ELR (cell line): ENCODE measurements at places on chromosomes 1 and 21.

DNA sequence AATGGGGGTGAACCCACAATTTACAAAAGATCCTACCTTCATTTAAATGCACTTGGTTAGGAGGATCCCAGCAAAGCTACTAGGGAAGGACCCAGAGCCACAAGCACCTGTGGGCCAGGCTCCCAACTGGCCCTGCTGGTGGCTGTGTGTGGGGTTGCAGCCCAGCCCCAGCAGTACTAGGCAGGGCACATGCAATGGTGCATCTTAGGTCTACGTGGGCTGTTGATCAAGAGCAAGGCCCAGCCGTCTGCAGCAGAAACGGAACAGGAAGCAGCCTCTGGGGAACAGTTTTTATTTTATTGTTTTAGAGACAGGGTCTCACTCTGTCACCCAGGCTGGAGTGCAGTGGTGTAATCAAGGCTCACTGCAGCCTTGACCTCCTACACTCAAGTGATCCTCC, 134.1 kb upstream of the RAB4A start:
- DNase-seq = no peak

DNA sequence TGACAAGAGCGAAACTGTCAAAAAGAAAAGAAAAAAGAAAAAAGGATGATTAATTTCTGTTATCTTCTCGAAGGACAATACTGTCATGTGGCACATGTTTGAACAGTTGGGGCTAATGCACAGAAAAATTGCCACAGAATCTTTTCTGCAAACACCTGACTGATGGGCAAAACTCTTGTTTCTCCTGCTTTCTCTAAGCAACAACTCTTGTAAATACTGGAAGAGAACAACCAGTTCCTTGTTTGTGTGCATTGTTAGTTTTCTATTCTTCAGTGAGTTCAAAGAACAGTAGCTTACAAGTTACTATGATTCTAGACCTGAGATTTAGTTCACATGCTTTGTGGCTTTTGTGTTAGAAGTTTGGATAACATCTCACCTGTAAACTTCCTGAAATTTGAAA, 60.7 kb downstream of the CDC14A start:
- no peak for DNase-seq

DNA sequence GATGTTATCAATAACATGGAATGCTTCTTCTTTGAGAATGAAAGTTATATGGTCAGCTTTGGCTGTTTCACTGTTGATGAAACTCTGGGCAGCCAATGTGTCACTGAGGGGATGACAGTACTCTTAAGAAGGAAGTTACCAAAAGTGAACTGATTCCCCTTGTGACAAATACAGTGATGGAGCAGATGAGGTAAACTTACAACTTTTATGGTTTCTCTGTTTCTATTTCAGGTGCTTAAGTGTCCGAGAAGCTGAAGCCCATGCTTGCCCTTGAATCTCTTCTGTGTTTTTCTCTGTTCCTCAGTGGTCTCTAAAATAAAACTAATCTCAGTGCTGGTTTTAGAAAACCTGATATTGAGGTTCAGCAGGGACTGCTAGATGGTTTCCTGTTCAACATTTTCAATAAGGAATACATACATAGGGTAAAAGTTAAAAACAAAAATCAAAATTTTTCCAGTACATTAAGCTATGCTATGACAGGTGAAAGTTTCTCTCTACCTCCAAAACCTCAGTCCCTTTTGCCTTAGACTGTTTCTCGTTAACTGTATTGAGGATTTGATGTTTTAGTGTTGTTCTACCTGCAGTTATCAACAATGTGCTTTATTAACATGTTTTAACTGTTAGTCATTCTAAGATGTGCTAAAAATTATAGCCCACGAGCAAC, 454.4 kb upstream of the ADGRL4 start:
- no peak for DNase-seq

- no peak for DNase-seq
Measured at GRCh38 chr1:14656384-14656937, 58.0 kb downstream of the KAZN start.

DNA sequence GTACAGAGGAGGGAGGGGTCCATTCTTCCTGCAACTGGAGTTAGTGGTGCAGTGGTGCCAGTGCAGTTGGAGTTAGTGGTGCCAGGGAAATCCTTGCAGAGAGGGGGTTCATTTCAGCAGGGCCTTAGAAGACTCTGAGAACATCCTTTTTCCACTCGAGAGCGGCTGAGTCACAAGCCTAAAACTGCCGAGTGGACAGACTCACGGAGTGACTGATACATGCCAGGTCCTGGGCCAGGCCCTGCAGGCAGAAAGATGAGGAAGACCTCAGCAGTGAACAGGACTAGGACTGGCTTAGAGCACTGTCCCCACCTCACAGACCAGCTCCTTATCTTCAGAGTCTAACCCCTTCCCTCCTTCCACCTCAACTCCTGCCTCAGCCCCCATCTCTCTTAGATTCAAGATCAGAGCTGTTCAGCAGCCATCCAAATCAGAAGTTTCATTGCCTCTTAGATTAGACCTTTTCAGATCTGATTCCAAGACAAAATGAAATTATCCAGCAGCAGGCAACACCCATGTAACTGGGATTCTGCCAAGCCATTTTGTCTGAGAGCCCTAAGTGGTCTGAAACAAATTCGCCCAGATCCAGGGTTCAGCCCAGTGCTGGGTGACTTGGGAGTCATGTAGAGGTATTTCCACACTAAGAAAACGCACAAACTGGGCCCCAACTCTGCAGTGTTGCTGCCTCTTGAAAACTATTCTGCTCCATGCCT, 12.7 kb upstream of the IKBKE start:
- DNase-seq = peak; percentile 60
